Left ventricle myocardium superior (tissue), 1 donor: ENCODE measurements at places on chromosomes 6 and 20. TPM values are rescaled to one million over a fixed set of nuclear protein-coding genes. Genes with fewer than 3 reads are reported as not detected.

GRCh38 chr6:53302678-53303360 is 45.9 kb downstream of the ELOVL5 start:
- DNase-seq: no peak

- DNase-seq: no peak
These were observed 70.8 kb downstream of the TFAP2B start for GRCh38 chr6:50889497-50889896.

- DNase-seq: no peak
These were observed 9.9 kb downstream of the TFAP2A start for GRCh38 chr6:10404799-10405512.

DNA sequence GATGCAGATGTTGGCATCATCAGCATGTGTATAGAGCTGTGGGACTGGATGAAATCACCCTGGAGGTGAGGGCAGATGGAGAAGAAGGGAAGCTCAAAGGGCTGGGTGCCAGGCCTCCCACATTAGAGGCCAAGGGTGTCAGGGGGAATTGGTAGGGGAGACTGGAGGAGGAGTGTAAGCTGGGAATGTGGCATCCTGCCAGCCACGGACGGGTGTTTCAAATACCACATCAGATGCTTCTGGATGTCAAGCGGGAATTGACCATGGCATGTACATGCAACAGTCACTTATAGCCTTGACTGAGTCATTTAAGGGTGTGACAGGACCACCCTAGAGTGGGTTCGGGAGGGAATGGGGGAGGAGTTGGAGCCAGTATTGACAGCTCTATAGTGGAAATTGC is 9.6 kb downstream of the ERGIC3 start:
- no peak for DNase-seq

DNA sequence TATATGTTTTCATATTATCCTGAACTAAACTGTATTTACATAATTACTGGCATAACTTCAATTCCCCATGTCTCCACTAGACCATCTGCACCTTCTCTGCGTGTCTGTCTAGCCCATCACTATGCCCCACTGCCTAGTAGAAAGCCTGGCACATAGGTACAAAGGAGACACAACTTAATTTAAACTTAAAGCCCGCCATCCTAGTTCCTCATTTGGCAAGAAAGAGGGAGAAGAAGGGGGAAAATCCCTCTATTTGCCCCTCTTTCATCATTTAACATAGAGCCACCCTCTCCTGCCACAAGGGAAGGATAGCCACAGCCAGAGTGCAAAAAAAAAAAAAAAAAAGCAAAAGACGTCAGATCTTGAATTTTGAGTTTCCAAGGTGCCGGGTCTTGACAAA is 1.8 kb downstream of the PKIG start:
- no peak for DNase-seq

DNA sequence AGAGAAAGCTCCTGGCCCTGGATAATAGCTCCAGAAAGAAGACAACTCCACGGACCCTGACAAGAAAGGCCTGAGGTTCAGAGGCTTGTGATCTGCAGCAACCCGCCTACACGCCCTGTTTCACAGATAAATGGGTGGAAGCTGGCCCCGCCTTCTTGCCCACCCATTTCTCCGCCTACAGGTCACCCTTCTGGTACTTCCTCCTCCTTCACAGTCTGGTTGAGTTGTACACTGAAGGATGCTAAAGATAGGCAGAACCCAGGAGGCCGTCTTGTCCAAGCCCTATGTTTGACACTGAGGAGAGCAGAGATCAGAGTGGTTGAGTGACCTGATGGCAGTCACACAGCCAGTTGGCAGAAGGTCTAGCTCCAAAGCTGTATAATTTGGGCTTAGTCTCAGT is 34.2 kb upstream of the MDGA1 start:
- no peak for DNase-seq

GRCh38 chr6:14966906-14967711 is 278.8 kb upstream of the JARID2 start:
- DNase-seq: no peak

DNA sequence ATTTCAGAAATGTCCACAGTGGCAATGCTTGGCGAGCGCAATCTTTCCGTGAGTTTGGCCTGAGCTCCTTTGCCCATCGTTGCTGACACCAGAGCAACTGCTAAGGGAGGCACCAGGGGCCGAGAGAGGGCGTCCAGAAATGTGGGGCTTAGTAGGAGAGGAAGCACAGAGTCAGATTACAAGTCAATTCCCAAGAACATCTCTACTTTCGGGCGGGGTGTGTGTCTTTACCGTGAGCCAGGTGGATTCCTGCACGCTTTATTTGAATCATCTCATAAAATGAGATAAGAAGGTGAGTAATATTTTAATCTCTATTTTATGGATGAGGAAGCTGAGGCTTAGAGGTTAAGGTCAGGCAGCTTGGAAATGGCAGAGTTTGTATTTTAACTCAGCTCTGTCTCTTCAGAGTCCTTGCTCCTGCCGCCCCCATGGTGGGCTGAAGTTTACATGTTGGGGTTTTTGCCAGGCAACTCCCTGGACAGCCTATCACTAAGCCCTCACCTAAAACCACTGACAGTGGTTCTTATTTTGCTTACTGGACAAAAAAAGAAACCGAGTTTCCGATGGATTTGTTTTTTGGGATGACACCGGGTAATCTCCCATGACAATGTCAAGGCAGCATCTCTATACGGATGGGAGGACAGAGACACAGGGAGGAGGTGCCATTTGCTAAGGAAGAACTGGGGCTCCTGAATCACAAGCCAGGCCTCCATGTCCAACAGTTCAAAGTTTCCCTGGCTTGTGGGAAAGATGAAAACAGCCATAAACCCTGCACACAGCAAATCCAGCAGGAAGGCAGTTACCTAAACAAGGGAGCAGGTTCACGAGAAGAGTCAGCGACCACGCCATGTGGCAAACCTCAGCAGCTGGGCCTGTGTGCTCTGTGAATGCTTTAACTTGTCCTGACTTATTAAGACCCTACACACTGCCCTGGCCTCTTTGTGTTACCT is 112.6 kb upstream of the SLC24A3 start:
- DNase-seq: no peak

DNA sequence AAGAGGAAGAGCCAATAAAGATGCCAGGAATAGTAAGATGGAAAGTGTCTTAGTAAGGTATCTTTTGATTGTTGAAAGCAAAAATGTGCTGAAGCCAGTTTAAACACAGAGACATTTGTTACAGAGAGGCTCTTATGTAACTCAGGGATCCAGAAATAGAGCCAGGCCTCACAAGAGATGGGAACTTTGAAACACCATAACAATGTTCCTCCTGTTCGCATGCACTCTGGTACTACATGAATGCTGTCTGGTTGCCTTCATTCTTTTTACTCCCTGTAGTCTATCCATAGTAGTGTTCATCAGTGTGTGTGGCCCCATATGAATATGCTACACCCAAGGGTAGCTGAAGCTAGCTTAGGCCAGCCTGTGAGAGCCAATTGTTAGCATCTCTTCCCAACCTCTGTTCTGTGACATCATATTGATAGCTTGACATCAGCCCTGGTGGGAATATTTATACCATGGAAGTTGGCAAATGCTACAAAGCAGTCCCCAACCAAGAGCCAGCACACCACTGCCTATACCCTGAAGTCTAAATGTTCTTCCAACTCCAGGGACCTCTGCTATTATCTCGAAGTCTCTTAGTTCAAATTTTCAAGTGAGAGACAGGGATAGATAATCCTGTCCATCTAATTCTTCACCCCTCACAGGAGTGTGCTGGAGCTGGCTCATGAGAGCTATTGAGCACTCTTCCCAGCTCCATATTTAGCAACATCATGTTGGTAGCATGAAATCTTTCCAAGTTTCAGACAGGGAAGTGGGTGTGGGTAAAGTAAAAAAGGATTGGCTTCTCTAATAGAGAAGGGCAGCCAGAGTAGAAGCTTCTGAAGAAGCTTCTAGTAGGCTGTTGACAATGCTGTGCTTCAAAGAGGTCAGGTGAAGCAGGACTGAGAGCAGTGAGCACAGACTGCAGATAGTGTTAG is 7.0 kb downstream of the NDUFAF5 start:
- no peak for DNase-seq

Gene BMP6
- total RNA-seq: 2.7 TPM

- DNase-seq: no peak
These were observed 117.0 kb upstream of the KCNG1 start for GRCh38 chr20:51139891-51140290.

DNA sequence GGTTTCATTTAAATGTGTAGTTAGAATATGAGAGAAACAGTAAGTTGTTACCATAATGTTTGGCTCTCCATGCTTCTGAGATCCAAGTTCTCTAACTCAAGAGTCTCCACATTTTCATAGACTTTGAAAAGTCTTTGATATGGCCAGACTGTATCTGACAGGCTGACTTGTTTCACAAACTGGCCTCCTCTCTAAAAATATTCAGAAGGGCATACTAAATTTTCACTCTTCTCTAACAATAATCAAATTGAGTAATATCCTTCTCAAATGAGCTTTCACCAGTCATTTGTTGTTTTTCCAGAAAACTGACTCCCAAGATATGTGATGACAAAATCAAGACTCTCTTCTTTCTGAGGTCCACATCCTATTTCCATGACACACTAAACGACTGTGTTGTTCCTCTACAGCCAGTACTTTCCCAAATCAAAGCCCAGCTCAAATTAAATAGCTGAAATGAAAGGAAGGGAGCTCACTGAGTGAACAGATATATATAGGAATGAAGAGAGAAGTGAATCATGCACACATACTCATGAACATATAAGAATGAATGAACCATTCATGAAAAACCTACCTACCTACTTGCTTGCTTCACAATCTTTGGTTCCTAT is 15.1 kb downstream of the HIVEP2 start:
- DNase-seq: no peak

Gene GJA10
- not detected for total RNA-seq

Gene ZKSCAN3
- total RNA-seq: 4.7 TPM

Gene ABHD16B
- not detected for total RNA-seq

DNA sequence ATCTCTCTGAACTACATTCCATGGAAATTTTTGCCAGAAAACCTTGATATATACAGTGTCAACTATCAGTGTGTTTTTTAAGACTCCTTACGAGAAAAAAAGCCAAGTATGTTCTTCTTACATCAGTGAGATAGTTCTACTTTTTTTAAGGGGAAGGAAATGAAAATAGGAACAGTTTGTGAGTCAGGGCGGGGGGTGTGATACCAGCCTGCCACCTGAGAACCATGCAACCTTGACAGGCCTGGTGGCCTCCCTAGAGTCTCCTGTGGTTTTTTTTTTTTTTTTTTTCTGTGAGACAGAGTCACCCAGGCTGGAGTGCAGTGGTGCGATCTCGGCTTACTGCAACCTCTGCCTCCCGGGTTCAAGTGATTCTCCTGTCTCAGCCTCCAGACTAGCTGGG is 96.3 kb upstream of the GCM1 start:
- no peak for DNase-seq

- peak; percentile 27 for DNase-seq
These were observed 14.0 kb downstream of the COL9A3 start for GRCh38 chr20:62830821-62831220.

Gene WFDC12
- not detected for total RNA-seq

GRCh38 chr6:34315780-34316179 is 67.0 kb upstream of the SMIM29 start:
- no peak for DNase-seq

DNA sequence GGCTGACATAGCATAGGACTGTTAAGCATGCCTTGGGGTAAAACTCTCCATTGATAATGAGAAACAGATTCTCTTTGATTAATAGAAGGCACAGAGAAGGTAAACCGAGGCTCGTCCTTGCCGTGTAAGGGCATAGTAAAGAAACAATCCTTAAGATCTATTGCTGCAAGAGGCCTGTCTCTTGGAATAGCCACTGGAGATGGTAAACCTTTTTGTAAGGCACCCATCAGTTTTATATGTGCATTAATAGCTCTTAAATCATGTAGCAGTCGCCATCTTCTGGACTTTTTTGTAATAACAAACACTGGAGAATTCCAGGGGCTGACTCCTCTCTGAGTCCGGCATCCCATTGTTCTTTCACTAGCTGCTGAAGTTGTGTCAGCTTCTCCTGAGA is 8.4 kb upstream of the ABHD12 start:
- DNase-seq: no peak

DNA sequence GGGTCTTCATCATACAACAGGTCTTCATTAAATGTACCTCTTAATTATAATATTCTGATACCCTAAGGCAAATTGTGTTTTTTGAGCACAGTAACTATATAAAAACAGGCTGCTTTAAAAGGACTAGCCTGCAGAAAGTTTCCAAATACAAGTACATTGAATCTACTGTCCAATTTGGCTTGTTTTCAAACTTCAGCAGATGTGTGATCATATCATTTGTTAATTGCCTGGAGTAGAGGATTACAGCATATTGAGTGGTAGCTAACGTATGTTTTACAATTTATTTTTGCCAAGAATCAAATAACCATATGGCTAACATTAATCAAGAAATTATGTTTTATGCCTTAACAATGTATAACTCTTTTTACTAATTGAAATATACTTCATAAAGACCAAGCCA is 12.6 kb downstream of the TINAG start:
- no peak for DNase-seq

GRCh38 chr6:148244217-148244935 is 98.3 kb upstream of the SASH1 start:
- peak; percentile 67 for DNase-seq

GRCh38 chr6:159714404-159714803 is 12.9 kb upstream of the WTAP start:
- no peak for DNase-seq

- no peak for DNase-seq
These were observed 50.2 kb upstream of the TGM3 start for GRCh38 chr20:2245637-2246036.

GRCh38 chr6:134041093-134041492 is 11.3 kb downstream of the SLC2A12 start:
- no peak for DNase-seq

Gene EGFL8
- total RNA-seq: 7.7 TPM

Gene RAB44
- 0.07 TPM for total RNA-seq

Gene CTAGE9
- total RNA-seq: not detected

DNA sequence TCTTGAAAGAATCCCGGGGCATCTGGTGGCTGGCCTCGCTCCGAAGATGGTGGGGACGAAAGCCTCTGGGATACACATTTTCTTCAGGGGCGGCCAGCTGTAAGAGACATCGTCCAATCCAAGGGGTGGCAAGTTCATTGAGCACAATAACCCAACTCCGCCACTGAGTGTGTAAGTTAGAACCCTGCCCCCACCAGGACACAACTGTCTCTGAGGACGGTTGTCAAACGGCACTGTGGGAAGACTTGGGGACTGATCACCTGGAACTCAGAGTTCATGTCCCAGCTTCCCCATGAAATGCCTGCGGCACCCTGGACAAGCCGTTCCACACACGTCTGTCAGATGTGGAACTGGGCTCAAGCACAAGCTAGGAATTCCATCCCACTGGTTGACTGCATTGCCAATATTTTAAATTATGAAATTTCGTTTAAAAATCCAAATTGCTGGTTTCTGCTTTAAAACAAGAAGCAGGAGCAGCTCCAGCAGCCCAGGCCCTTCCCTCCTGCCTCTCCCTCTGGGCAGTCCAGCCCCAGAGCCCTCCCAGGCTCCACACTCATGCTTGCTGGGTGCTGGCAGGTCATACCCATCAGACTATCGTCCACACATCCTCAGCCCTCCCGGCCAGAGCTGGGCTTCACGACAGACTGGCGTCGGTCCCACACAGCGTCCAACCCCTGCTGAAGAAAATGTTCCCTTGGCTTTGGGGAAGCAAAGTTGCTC is 80.9 kb upstream of the AFDN start:
- peak; percentile 82 for DNase-seq

Gene TFAP2C
- 0.20 TPM for total RNA-seq

- DNase-seq: no peak
These were observed 1.3 kb upstream of the TAF4 start for GRCh38 chr20:62066983-62067433.
